ENCODE measurements at places on chromosomes 6 and 20. TPM values are rescaled to one million over a fixed set of nuclear protein-coding genes. Genes with fewer than 3 reads are reported as not detected.
A peak's percentile ranks its signal among the peaks of the same experiment; 100 is the strongest.

DNA sequence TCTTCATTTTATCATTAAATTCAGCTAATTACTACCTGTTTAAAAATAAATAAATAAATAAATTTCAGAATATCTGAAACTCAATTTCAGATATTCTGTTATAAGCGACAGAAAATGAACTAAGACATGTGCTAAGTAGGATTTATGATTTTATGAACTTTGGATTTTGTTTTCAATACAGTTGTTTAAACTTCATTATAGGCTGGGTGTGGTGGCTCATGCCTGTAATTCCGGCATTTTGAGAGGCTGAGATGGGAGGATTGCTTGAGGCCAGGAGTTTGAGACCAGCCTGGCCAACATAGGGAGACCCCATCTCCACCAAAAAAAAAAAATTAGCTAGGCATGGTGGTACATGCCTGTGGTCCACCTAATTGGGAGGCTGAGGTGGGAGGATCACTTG, 36.0 kb downstream of the AFG1L start:
- no peak for DNase-seq

DNA sequence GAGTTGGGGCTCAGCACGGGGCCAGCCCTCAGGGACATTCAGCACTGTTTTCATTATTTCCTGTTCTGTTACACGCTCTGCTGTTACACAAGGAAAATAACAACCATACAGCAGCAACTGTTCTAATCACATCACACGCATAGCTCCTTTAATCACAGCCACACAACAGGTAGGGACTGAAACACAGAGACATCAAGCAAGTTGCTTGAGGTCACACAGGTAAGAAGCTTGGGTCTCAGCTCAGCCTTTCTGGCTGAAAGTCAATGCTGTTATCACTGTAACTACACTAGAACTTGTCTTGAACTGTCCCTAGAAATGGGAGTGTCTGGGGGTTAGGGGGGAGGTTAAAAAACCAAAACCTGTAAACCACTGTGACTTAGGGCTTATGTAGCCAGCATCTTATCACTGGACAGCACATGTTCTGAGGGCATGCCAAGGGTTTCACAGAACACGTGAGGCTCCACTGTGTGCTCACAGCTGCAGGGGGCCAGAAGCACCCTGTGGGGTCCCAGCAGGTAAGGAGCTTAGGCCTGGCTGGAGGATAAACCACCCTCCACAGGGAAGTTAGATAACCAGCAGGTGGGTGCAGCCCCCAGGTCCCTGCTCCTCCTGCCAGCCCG, 146.0 kb downstream of the EYA2 start:
- DNase-seq: no peak

- DNase-seq: peak; percentile 59
Observed at GRCh38 chr6:118808793-118809638, 84.9 kb upstream of the ASF1A start.

GRCh38 chr6:14906621-14907020, 339.2 kb upstream of the JARID2 start:
- no peak for DNase-seq

DNA sequence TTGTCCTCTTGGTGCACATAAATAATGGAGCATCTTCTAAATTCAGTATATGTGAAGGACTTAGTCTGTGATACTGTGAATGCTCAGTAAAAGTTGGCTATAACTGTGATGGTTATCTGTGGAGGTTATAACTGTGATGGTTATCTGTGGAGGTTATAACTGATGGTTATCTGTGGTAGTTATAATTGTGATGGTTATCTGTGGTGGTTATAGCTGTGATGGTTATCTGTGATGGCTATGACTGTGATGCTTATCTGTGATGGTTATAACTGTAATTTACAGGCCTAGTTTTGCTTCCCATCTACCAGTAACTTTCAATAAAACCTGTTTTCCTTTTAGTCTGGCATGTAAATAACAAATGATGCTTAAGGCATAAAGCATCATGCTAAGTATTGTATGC, 16.5 kb downstream of the PTK7 start:
- no peak for DNase-seq

- no peak for DNase-seq
Observed at GRCh38 chr6:160261991-160262680, 3.5 kb upstream of the SLC22A2 start.

DNA sequence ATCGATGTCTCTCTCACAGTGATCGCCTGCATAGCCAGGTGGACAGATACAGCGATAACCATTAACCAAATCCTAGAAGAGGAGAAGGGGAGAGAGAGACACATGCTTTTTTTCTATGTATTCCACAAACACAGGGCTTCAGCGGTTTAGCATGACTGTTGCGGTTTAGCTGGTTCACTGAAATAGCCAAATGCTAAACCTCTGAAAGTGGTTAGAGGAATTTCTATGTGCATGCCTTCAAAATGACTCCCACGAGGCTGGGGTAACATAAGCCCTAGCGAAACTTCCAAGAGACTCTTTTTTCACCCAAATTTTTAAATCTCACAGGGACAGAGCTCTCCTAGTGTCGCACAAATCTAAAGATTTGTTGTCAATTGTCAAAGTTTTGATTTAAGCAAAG, 25.1 kb downstream of the JAG1 start:
- no peak for DNase-seq

DNA sequence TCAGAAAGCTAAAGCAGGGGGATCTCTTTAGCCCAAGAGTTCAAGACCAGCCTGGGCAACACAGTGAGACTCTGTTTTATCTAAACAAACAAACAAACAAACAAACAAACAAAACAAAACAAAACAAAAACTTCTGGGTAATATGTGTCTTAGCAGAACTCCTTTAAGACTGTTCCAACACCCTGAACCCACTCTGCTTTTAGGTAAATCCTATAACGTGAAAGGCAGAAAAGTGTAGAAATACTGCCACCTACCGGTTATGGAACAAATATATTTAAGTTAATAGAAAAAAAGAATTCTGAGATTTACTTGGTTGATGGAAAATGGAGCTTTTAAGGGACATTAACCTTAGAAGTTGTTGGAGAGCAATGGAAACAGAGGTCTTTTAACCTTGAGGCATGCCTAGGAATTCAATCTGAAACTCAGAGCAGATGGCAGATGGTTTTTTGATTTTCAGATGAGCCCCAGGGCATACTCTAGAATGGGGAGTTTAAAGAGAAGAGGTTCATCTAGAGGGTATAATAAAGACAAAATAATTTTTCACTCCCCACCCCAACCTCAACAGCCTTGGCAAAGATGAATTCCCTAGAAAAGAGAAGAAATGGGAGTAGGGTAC, 38.5 kb downstream of the SOD2 start:
- no peak for DNase-seq

- no peak for DNase-seq
Observed at GRCh38 chr6:122580737-122581136, 29.5 kb upstream of the PKIB start.

DNA sequence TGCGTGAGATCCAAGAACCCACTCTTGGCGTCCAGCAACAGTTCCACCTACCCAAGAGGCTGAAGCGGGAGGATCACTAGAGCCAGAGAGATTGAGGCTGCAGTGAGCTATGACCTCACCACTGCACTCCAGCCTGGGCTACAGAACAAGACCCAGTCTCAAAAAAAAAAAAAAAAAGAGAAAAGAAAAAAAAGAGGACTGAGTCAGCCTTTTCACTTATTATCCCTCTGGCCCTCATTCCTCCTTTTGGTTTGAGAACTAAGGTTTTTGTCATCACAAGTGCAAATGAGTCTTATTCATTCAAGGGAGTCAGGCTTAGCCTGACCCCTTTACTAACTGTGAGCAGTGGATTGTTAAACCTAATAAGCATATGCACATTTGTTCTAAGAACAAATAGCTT, 37.9 kb upstream of the JARID2 start:
- DNase-seq: no peak

GRCh38 chr20:40931410-40932044, 97.1 kb upstream of the TOP1 start:
- DNase-seq: no peak

DNA sequence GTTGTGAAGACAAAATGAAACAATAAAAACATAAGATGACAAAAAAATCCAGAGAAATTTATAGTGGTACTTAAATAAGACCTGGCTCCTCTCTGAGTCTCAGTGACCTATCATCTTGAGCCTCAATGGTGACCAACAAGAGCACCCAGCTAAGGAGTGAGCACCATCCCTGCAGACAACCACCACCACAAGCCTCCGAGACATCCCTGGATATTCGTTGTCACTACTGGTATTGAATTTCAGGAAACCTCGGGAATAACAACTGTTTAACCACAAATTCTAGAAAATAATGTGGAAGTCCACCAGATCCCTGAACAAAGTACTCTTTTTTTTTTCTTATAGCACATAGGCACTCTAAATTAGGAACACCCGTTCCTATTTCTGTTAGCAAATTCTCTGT, 32.2 kb upstream of the ADGRF5 start:
- no peak for DNase-seq

DNA sequence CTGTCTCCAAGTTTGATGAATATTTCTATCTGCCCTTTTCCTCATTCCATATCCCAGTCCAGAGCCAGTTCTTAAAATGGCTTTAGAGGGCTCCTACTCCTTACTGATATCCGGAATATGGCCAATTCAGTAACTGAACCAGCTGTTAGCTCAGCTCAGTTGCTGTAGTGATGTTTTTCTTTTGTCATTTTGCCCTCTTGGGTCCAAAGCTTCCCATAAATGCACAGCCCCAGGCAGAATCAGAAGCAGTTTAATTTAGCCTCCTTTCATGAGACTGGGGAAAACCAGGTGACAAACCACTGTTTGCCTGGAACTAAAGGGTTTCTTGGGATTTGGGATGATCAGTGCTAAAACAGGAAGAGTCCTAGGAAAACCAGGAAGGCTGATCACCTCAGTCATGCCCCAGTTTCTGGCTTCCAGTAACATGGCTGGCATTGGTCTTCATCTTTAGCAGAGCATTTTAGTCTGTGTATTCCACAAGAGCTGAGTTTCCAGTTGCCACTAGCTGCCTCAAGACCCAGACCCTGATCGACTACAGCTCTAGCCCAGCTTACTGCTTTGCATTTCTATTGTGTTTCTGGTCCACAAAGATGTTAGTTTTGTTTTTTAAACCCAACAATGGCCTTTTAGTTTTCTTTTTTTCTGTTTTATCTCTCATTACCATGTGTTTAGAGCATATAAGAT, 40.6 kb upstream of the REV3L start:
- no peak for DNase-seq

DNA sequence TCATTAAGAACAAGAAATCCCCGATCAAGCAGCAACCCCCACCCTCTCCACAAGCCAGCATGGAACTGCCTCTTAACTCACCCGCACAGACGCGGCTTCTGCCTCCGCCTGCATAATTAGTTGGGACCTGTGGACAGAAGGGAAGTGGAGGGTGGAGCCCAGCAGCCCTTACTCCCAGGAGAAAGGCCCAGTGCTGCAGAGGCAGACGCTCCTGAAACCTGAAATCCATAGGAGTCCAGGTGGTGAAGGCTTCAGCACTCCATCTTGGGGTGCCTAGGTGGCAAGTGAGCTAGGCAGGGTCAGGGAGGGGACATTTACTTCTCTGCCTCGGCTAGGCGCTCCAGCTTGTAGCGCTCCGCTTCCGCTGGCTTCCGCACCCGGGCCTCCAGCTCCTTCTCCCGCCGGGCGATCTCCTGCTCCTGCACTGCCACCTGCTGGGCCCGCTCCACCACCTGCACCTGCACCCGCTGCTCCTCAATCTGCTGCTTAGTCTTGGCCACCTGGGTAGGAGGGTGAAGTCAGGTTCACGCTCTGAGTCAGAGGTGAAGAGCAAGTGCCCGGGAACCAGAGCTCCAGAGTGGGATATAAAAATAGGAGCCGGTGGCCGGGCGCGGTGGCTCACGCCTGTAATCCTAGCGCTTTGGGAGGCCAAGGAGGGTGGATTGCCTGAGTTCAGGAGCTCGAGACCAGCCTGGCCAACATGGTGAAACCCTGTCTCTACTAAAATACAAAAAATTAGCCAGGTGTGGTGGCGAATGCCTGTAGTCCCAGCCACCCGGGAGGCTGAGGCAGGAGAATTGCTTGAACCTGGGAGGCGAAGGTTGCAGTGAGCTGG, 10.7 kb downstream of the TUBB start:
- peak; percentile 93 for DNase-seq

GRCh38 chr6:135266675-135267074, 85.6 kb downstream of the MYB start:
- DNase-seq: no peak

- peak; percentile 79 for DNase-seq
Observed at GRCh38 chr6:28212510-28213212, 12.4 kb upstream of the ZSCAN9 start.

- peak; percentile 44 for DNase-seq
Observed at GRCh38 chr6:56954403-56955170, at the start of gene BEND6. Gene BEND6, plus strand, starts transcription at chr6:56955107. Its CDS starts 26,704 bp downstream, at chr6:56981811.

DNA sequence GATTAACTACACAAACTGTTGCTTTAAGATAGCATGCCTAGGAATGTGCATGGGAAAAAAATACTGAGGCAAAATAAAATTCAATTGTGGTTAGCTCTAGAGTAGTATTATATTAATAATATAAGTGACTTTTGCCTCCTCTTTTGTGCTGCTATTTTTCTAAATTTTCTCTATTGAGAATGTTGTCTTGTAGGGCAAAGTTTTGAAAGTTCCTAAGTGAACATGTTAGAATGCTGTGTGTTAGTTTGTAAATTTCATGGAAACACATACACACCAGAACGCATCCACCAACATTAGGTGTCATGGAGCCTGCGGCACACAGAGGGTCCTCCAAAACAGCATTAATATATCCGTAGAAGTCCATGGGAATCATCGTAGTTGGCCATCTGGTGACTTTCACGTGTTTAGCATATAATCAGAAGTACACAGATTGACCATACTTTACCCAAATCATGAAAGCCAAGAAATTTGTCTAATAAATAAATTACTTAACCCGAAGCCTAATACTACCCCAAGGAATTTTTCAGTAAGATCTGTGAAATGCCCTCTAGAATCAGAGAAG, 25.6 kb downstream of the ARHGAP18 start:
- DNase-seq: no peak

GRCh38 chr20:53291548-53291947, 302.1 kb downstream of the ZNF217 start:
- DNase-seq: peak; percentile 15

DNA sequence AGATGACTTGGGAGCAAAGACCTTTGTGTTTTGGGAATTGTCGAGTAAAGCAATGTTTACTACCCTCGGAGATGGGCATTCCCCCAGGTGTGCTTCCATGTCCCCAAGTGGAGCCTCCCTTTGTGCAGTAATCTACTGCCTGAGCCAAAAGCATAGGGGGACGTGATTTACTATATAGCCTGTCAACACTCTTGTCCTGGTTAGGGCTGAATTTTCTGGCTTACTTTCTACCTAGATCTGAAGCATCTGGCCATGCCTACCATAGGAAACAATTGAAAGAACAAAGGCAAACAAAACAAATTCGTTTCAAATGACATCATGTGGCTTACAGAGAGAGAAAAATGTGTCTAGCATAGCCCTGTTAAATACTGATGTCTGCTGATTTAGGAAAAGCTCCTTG, 350.6 kb downstream of the SAMD5 start:
- no peak for DNase-seq

TGM2 gene
- total RNA-seq: not detected

HCRTR2 gene
- total RNA-seq: not detected

EDN1 gene
- not detected for total RNA-seq

TCF21 gene
- not detected for total RNA-seq

VSTM2L gene
- not detected for total RNA-seq

MTFR2 gene
- 23.9 TPM for total RNA-seq

ACOT13 gene
- 33.6 TPM for total RNA-seq

PIGU gene
- total RNA-seq: 19.4 TPM

GRM1 gene
- total RNA-seq: not detected

HCK gene
- total RNA-seq: not detected

RAE1 gene
- total RNA-seq: 41.1 TPM

YTHDF1 gene
- total RNA-seq: 31.0 TPM

WFDC10B gene
- total RNA-seq: not detected

PRL gene
- 0.60 TPM for total RNA-seq

AURKA gene
- 97.5 TPM for total RNA-seq

PSORS1C1 gene
- total RNA-seq: not detected

MYO6 gene
- 1.4 TPM for total RNA-seq
